Ovary (tissue), 10 donors: ENCODE measurements at places on chromosomes 3 and 15. TPM values are rescaled to one million over a fixed set of nuclear protein-coding genes. Genes with fewer than 3 reads are reported as not detected.

The HDGFL3 gene
- total RNA-seq, result 52.2 TPM

The SPG21 gene
- 84.0 TPM for total RNA-seq

The PRSS50 gene
- 0.12 TPM for total RNA-seq

The ACOX2 gene
- 23.2 TPM for total RNA-seq

The EPHA3 gene
- total RNA-seq, result 1.6 TPM

The ACTR8 gene
- total RNA-seq, result 21.3 TPM

The GOLGA8G gene
- not detected for total RNA-seq

The TMEM266 gene
- total RNA-seq, result 0.11 TPM

The CD86 gene
- 3.5 TPM for total RNA-seq

The DPPA4 gene
- total RNA-seq, result not detected

The C3orf20 gene
- not detected for total RNA-seq

The ZNF774 gene
- total RNA-seq, result 3.8 TPM

The MEX3B gene
- total RNA-seq, result 6.8 TPM

The CHL1 gene
- 101 TPM for total RNA-seq

The CCR4 gene
- not detected for total RNA-seq

The ALAS1 gene
- 33.4 TPM for total RNA-seq

The NANOGP8 gene
- total RNA-seq, result 1.8 TPM

The PPM1L gene
- 10.2 TPM for total RNA-seq

The MOBP gene
- total RNA-seq, result 0.20 TPM

The SHC4 gene
- total RNA-seq, result 0.79 TPM

The CCDC54 gene
- not detected for total RNA-seq

The SSR3 gene
- total RNA-seq, result 114 TPM

The PTX3 gene
- 1.2 TPM for total RNA-seq

The TXNRD3 gene
- 25.3 TPM for total RNA-seq

The SCAMP5 gene
- 10.1 TPM for total RNA-seq

The OIP5 gene
- total RNA-seq, result 1.4 TPM

The EPB42 gene
- 0.43 TPM for total RNA-seq

The GOLGA8S gene
- total RNA-seq, result 0.53 TPM

The SRGAP3 gene
- total RNA-seq, result 16.2 TPM

The GCNT3 gene
- 1.3 TPM for total RNA-seq

The HPS3 gene
- total RNA-seq, result 23.3 TPM

The CX3CR1 gene
- total RNA-seq, result 5.5 TPM

The OR5K4 gene
- total RNA-seq, result not detected

The EID1 gene
- total RNA-seq, result 193 TPM

The SERPINI1 gene
- 3.4 TPM for total RNA-seq

The CIB2 gene
- 12.1 TPM for total RNA-seq

The LTF gene
- total RNA-seq, result 0.56 TPM

The GP9 gene
- not detected for total RNA-seq

The PLAAT1 gene
- 0.54 TPM for total RNA-seq
